ENCODE measurements at places on chromosomes 2 and 18. TPM values are rescaled to one million over a fixed set of nuclear protein-coding genes. Genes with fewer than 3 reads are reported as not detected.

- DNase-seq: no peak
- H3K27ac ChIP-seq: no peak overlapping the region
- peaks cover 22% of the 10 kb centered on the region for H3K4me1 ChIP-seq
- peaks cover 2% of the 10 kb centered on the region for H3K27me3 ChIP-seq
- peaks cover 4% of the 10 kb centered on the region for H3K36me3 ChIP-seq
These were observed 49.6 kb downstream of the ODC1 start for GRCh38 chr2:10398496-10398895.

GRCh38 chr2:232528746-232529460, 2.9 kb downstream of the CHRND start:
- no peak overlapping the region for H3K27ac ChIP-seq
- H3K4me1 ChIP-seq: no peaks in the 10 kb centered on the region

DNA sequence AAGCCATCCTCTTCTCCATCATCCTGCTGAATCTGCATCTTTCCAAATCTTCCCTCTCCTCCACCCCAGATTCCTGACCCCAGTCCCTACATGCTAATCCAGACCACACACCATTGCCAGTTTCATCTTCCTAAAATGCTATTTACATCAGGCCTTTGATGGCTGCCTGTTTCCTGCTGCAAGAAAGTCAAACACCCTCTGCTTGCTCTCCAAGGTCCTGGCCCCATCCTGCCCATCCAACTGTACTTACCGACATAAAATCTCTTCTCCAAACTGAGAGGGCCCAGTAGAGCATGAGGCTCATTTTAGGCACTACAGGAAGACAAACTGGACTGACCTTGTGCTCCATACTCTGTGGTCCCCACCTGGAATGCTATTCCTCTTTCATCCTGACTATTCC, 19.0 kb downstream of the ALK start:
- no peak for DNase-seq
- H3K4me3 ChIP-seq: no peak overlapping the region
- H3K4me1 ChIP-seq: no peaks in the 10 kb centered on the region
- H3K27me3 ChIP-seq: peaks cover 7% of the 10 kb centered on the region

- H3K4me1 ChIP-seq: no peaks in the 10 kb centered on the region
- no peak overlapping the region for H3K4me3 ChIP-seq
- H3K36me3 ChIP-seq: no peaks in the 10 kb centered on the region
- no peaks in the 10 kb centered on the region for H3K27me3 ChIP-seq
- no peak for DNase-seq
- H3K27ac ChIP-seq: no peak overlapping the region
These were observed 91.0 kb upstream of the RPE start for GRCh38 chr2:209911486-209911885.

GRCh38 chr2:216916956-216917650, 57.2 kb upstream of the TNP1 start:
- peaks cover 19% of the 10 kb centered on the region for H3K27me3 ChIP-seq
- peaks cover 24% of the 10 kb centered on the region for H3K4me1 ChIP-seq
- no peak overlapping the region for H3K27ac ChIP-seq
- H3K4me3 ChIP-seq: no peak overlapping the region

DNA sequence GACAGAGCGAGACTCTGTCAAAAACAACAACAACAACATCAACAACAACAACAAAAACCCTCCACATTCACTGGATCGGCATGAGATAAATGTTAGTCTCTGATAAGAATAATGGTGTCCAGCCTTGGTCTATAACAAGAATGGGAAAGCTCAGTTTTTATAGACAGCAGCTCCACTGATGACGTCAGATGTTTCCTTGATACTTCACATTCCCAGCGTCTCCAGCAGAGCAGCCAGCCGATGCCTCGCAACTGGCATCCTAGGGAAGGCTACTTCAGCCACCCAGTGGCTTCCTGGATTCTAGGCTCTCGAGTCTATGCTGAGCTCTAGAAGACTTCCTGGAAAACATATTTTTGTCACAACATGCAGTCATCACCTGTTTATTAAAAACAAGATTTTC, 271.4 kb upstream of the SMIM21 start:
- no peak for DNase-seq
- H3K36me3 ChIP-seq: no peaks in the 10 kb centered on the region
- no peak overlapping the region for H3K4me3 ChIP-seq
- H3K27ac ChIP-seq: no peak overlapping the region
- H3K4me1 ChIP-seq: no peaks in the 10 kb centered on the region

ODC1 gene
- total RNA-seq: 108 TPM

- H3K27me3 ChIP-seq: 0 out of 2 replicates have a peak, but pooled peaks cover 3% of the 10 kb centered on the region
- H3K36me3 ChIP-seq: peaks cover 7% of the 10 kb centered on the region
- no peak for DNase-seq
- H3K4me1 ChIP-seq: peaks cover 41% of the 10 kb centered on the region
- no peak overlapping the region for H3K27ac ChIP-seq
These were observed 33.3 kb downstream of the ANXA4 start for GRCh38 chr2:69774984-69775982.

CRYBA2 gene
- total RNA-seq: not detected

DNA sequence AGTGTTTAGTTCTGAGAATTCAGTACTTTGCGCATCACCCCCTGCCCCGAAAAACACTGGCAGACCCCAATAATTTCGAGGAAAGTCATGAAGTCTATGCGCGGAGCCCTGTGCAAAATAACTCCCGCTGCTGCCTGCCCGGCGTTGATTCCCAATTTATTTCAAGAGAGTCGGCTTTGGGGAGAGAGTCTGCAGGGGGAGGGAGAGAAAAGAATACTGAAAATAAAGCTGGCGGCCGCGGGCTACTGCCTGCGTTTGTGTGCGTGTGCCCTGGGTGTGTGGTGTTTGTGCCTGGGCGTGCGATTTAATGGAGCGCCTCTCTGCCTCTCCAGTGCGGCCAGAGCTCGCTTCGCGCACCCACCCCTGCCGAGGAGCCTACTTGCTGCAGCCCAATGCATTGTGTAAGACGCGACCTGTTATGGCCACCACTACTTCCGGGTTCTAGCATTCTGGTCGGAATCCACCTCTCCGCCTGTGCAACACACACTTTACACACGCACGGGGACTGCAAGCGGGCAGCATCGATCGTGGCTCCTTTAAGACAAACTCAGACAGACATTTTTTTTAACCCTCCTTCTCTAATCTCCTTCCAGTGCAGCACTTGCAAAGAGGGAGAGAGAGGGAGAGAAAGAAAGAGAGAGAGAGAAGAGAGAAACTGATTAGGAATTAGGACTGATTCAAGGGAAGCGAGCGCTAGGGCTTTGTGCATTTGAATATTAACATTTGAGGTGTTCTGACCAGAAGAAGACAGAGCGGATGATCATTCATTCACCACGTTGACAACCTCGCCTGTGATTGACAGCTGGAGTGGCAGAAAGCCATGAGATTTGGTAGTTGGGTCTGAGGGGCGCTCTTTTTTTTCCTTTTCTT, at the start of gene MEIS1:
TSS of gene MEIS1 (plus strand) at position 447 of the 870 bp plus-strand sequence. CDS start 732 bp downstream, outside the sequence.
- H3K4me3 ChIP-seq: peak within 1 kb of the TSS; percentile 96
- H3K27me3 ChIP-seq: peaks cover 27% of the 10 kb centered on the region
- DNase-seq: peak; percentile 99
- peak within 1 kb of the TSS; percentile 96 for H3K27ac ChIP-seq

NAB1 gene
- total RNA-seq: 14.9 TPM

ACOXL gene
- total RNA-seq: not detected

DNA sequence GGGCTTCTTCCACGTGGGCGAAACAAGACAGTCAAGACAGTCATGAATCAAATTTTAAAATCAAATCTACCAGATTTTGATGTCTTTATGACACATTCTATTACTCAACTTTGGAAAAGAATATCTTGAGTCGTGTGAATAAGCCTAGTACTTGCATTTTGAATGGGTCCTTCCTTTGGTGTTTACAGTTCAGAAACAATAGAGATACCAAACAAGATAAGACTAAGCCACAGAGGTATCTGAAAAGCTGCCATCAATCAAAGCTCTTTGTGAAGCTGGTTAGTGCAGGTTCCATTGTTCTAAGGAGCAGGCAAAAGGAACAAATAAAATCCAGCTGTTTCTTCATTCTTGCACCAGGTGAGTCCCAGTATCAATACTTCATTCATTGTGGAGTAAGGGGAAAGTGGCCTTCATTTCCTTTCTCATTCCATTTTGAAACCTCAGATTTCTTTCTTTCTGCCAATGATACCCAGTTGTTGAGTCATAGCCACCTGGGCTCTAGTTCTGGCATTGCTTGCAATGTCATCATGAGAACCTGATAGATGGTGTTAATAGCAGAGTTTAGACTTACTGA, 151.7 kb upstream of the L3MBTL4 start:
- H3K27me3 ChIP-seq: no peaks in the 10 kb centered on the region
- DNase-seq: no peak
- no peak overlapping the region for H3K27ac ChIP-seq
- H3K4me1 ChIP-seq: no peaks in the 10 kb centered on the region

GRCh38 chr18:24964216-24964615, 387.8 kb downstream of the ZNF521 start:
- no peaks in the 10 kb centered on the region for H3K4me1 ChIP-seq
- no peak overlapping the region for H3K27ac ChIP-seq
- DNase-seq: no peak
- no peak overlapping the region for H3K4me3 ChIP-seq

THAP4 gene
- 49.7 TPM for total RNA-seq

DNA sequence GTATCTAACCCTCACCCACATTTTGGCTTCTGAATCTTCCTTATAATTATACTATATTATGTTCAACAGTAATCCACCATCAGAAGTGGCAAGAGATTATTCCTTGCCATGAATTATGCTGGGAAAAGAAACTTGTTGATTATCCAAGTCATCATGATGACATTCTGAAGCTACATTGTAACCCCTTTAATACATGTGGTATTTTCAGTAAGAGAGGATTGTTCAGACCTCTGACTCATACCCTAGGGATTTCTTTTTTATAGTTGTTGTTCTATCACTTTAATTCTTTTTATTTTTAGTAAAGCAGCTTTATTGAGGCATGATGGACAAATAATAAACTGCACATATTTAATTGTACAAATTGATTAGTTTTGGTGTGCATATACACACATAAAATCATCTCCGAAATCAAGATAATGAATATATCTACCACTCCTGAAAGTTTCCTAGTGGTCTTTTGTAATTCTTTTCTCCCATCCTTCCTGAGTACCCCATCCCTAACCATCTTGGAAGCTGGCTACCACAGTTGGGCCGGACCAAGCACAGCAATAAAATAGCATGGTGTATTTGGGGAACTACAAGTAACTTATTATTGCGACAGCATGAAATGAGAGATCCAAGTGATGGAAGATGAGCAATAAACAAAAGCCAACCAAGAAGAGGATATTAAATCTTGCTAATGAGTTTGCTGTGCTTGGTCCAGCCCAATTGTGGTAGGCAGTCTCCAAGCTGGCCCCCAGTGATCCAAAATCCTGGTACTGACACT, 159.9 kb downstream of the BARD1 start:
- no peak overlapping the region for H3K4me3 ChIP-seq
- no peak overlapping the region for H3K27ac ChIP-seq
- DNase-seq: peak; percentile 35
- H3K27me3 ChIP-seq: no peaks in the 10 kb centered on the region
- no peaks in the 10 kb centered on the region for H3K36me3 ChIP-seq

DNA sequence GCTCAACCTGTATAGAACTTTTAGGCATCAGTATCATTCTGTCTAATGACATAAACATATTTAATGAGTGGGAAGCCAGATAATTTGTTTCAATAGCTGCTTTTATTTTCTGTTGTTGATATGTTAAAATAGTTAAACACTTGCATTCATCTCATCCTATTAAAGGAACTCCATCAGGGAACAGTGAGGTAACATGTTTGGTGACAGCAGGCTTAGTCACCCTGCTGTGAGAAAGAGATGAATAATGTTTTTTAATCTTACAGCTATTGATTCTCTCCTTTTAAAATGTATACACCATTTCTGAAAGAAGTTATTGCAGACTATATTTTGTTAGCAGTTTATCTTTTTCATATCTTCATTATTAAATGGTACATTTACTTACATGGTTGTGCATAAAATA, 123.3 kb upstream of the CWC22 start:
- H3K4me1 ChIP-seq: peaks cover 42% of the 10 kb centered on the region
- H3K27ac ChIP-seq: peak overlapping the region; percentile 6
- H3K27me3 ChIP-seq: no peaks in the 10 kb centered on the region
- peak; percentile 7 for DNase-seq
- H3K36me3 ChIP-seq: no peaks in the 10 kb centered on the region
- H3K4me3 ChIP-seq: no peak overlapping the region

IL36G gene
- not detected for total RNA-seq

DNA sequence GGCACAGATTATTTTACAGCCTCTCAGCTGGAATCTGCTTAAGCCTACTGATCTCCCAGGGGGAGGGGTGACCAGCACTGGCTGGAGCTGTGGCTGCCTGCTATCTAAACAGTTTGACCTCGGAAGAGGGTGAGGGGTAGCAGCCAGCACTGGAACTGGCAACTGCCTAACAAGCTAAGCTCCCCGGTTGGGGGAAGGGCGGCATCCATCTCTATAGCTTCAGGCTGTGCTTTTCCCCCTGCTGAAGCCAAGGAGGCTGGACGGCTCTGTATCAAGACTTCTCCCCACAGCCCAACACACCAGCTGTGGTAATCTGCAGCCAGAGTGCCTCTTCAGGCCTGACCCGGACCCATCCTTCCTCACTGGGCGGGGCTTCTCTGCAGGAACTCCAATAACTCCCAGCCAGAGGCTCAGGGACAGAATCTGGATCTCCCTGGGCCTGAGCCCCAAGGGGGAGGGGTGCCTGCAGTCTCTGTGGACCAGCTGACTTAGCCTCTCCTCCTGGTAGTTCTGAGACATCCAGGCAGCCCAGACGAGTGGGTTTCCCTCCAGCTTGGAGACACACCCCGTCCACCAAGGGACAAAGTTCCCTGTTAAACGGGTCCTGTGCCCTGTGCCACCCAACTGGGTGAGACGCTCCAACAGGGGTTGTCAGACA, 560.2 kb downstream of the LRP1B start:
- no peaks in the 10 kb centered on the region for H3K27me3 ChIP-seq
- no peaks in the 10 kb centered on the region for H3K36me3 ChIP-seq
- no peak overlapping the region for H3K27ac ChIP-seq
- H3K4me1 ChIP-seq: no peaks in the 10 kb centered on the region
- H3K4me3 ChIP-seq: no peak overlapping the region

DNA sequence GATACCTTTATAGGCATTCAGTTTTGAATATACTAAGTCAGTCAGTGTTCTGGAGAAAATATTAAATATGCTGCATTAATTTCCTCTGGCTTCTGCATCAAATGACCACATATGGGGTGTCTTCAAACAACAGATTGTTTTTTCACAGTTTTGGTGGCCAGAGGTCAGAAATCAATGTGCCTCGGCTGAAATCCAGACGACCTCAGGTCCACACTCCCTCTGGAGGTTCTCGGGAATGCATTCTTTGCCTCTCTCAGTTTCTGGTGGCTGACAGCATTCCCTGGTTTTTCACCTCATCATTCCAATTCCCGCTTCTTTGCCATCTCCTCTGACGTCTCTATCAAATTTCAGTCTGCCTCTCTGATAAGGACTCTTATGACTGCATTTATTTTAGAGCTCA, 142.3 kb downstream of the ZNF407 start:
- H3K4me3 ChIP-seq: no peak overlapping the region
- no peak overlapping the region for H3K27ac ChIP-seq
- no peaks in the 10 kb centered on the region for H3K36me3 ChIP-seq
- no peaks in the 10 kb centered on the region for H3K27me3 ChIP-seq
- H3K4me1 ChIP-seq: peaks cover 27% of the 10 kb centered on the region

GRCh38 chr2:186842373-186842772, 6.6 kb downstream of the ZSWIM2 start:
- H3K4me1 ChIP-seq: peaks cover 55% of the 10 kb centered on the region
- no peaks in the 10 kb centered on the region for H3K27me3 ChIP-seq
- H3K27ac ChIP-seq: no peak overlapping the region
- H3K36me3 ChIP-seq: peaks cover 8% of the 10 kb centered on the region
- H3K4me3 ChIP-seq: no peak overlapping the region

GRCh38 chr2:70035344-70035844, 51.9 kb upstream of the PCBP1 start:
- 0 out of 2 replicates have a peak, but pooled peaks cover 4% of the 10 kb centered on the region for H3K36me3 ChIP-seq
- peak overlapping the region; percentile 11 for H3K4me3 ChIP-seq
- no peaks in the 10 kb centered on the region for H3K27me3 ChIP-seq

DUSP28 gene
- total RNA-seq: 3.5 TPM
